Fibroblast of skin of abdomen (primary cell): ENCODE measurements at places on chromosomes 3 and 15.

GRCh38 chr15:99925661-99926461 is 192.6 kb upstream of the LYSMD4 start:
- no peak for DNase-seq

GRCh38 chr3:179710079-179710478 is 57.2 kb downstream of the USP13 start:
- DNase-seq, result no peak

- no peak for DNase-seq
Observed at GRCh38 chr3:196625331-196625730, 14.2 kb upstream of the NRROS start.

GRCh38 chr15:62734706-62735105 is 307.8 kb upstream of the TPM1 start:
- DNase-seq, result no peak

DNA sequence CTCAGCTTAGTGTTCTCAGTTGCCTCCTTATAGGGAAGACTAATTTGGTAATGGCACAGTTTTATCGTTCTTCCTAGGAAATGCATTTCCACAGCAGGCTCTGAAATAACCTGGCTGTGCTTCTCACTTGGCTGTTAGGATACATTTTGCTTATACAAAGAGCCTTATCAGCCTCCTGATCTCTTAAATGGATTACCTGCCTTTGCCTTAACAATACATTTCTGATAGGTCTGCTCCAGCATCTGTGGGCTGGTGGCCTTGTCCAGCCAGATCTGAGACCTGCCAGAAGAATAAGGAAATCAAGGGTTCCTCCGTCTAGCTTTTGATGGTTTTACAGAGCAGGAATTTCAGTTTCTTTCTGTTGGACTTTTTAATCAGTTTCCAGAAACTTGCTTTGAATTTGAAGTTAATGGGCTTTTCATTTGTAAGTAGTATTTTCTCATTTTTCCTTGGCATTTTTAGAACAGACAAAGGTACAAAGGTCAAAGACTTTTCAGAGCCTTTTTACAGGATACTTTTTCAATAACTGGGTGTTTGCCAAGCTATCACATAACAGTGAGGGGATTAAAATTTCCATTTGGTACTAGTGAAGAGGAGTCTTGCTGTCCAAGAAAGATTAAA is 116.3 kb downstream of the AKAP13 start:
- no peak for DNase-seq

- DNase-seq, result peak; percentile 12
Observed at GRCh38 chr3:17672506-17672905, 69.9 kb downstream of the TBC1D5 start.

GRCh38 chr15:72231833-72232478 is 966 bp upstream of the PKM start:
- DNase-seq, result peak; percentile 75

DNA sequence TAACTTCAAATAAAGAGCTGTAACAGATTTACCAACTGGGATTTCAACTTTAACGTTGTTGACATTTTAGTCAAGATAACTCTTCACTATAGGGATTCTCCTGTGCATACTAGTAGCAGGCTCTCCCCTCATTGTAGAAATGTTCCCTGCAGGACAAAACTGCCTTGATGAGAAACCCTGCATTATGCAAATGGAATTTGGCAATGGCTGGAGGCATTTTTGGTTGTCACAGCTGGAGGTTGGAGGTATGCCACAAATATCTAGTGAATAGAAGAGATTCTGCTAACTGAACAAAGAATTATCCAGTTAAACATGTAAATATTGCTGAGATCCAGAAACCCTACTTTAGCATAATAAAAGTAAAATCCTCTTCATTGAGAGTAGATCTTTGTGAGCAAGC is 928.8 kb upstream of the ALCAM start:
- DNase-seq, result peak; percentile 85

DNA sequence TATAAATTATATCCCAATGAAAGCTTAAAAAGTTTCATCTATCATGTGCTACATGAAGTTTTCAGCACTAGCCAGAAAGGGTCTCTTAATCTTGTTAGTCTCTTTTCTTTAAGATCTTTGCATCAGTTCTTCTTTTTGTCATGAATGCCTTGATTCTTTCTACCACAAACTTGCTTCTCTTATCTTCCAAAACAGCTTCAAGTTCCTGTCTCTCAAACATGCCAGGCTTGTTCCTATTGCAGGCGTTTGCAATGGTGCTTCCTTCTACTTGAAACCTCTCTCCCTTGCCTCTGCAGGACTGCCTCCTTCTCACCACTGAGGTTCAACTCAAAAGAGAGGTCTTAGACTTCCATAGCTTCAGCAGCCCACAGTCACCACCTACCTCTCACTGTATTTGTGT is 104.3 kb upstream of the FRMD4B start:
- DNase-seq, result no peak

DNA sequence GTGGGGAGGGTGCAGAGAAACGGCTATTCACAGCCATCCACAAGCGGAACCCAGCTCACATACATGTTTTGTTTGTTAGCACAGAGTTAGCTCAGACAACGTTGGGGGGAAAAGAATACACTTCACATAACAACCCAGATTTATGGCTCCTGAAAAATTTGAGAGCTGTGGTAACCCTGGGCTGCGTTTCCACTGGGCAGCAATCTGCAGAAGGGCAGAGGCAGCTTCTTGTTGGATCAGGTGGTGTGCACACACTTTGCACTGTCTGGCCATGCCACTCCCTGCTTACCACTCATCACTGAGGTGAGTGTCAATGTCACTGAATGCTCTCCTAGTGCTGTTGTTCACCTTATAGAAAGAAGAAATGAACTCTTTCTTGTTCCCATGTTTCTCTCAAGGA is 299.8 kb upstream of the SOX14 start:
- DNase-seq, result no peak

DNA sequence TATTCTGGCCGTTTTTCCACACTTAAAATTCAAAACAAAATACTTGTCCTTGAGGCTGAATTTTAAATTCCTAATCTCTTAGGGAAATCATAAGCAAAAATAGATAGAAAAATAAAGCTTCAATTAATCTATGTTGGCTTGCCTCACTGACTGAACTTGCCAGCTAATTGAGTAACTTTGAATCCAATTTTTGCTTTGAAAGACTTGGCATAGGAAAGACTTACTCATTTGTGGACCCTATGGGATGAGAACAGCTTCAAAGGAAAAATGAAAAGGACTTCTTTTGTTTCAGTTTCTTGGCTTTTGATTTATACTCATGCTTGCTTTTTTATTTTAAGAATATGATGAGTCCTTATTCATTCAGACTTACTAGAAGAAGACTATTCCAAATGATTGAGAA is 370.7 kb upstream of the RARB start:
- no peak for DNase-seq

- no peak for DNase-seq
Observed at GRCh38 chr3:133505813-133506212, 67.7 kb upstream of the CDV3 start.

GRCh38 chr15:59174835-59175831 is 31.5 kb upstream of the LDHAL6B start:
- peak; percentile 65 for DNase-seq

GRCh38 chr15:100730655-100731266 is 128.4 kb downstream of the ASB7 start:
- DNase-seq, result no peak

- DNase-seq, result no peak
Observed at GRCh38 chr3:125582707-125583106, 12.6 kb downstream of the OSBPL11 start.

DNA sequence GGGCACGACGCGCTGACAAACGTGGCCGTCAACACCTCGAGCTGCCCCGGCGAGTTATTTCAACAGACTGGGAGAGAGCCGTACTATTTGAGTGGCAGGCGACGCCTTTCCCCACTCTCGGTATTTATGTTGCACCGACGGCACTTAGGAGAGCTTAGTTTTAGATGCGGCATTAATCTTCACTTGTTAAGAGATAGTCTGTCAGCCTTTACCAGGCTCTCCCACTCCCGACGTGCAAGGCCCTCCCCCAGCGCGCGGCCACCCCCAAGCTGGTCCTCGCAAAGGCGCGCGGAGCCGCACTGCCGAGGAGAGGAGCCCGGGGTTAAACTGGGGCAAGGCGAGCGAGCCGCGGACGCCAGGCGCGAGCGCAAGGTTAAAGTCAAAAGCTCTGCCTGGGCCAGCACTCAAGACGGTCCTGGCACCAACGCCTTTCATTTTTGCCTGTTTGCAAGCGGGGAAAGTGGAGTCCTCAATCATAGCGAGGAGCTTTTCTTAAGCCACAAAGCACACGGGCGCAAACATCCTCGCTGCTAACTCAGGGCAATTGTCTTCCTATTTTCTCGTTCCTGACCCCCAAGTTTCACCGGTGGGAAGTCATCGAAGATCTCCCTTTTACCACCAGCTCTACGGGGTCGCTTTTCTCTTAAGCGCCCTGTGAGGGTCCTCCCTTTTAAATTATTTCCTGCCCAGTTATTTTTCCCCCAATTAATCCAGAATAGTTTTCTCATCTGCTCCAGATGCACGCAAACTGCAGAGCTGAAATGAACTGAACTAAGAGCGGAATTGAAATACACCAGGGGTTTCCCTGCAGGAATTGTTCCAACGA is 86.6 kb downstream of the NR2F2 start:
- no peak for DNase-seq

- DNase-seq, result no peak
Observed at GRCh38 chr3:142285083-142285517, 59.7 kb upstream of the GK5 start.

GRCh38 chr3:186287711-186288110 is 74.3 kb downstream of the DGKG start:
- DNase-seq, result peak; percentile 93

DNA sequence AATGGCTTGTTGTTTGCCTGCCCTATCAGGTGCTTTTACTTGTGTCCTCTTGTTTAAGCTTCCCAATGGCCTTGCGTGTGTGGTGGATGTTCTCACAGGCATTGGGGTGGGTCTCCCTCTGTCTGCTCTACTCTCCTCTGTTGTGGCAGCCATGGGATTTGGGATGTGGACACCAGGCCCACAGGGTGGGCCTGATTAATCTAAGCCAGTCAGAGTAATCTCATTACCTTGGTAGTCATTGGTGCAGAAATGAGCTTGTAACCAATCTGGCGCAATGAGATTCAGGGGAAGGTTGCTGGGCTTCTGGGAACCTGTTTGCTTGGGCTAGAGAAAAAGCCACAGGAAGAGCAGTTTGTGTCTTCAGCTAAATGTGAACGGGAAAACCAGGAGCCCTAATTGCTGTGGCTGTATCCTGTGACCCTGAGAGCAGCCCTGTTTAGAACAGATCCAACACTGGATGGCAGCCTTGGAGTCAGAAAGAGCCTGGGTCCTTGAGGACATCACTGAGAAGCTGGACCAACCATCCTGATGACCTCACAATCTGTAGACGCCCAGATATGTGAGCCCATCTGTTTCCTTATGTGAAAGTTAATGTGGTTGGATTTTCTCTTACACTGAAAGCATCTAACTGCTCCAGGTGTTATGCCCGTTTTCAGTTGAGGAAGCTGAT is 157.3 kb upstream of the UBE2E1 start:
- DNase-seq, result peak; percentile 53

- DNase-seq, result peak; percentile 35
Observed at GRCh38 chr15:43998607-43999006, 171.8 kb downstream of the WDR76 start.

- DNase-seq, result no peak
Observed at GRCh38 chr3:106088304-106088703, 219.5 kb upstream of the CBLB start.

DNA sequence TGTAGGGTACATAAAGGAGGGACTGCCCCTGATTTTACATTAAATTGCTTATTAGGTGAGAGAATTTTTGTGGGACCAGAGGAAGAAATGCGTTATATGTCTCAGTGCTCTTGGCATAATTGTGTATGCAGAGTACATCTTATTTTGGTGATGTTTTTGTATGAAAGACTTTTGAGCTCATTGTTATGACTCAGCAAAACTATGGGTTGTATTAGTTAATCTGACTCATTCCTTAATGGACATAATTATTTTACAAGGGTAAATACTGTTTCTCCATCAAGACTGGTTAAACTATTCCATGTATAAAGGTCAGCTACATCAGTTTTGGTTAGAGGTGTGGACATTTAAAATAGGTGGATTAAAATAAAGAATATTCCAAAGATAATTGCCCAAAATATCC is 156.8 kb downstream of the ALCAM start:
- peak; percentile 35 for DNase-seq

DNA sequence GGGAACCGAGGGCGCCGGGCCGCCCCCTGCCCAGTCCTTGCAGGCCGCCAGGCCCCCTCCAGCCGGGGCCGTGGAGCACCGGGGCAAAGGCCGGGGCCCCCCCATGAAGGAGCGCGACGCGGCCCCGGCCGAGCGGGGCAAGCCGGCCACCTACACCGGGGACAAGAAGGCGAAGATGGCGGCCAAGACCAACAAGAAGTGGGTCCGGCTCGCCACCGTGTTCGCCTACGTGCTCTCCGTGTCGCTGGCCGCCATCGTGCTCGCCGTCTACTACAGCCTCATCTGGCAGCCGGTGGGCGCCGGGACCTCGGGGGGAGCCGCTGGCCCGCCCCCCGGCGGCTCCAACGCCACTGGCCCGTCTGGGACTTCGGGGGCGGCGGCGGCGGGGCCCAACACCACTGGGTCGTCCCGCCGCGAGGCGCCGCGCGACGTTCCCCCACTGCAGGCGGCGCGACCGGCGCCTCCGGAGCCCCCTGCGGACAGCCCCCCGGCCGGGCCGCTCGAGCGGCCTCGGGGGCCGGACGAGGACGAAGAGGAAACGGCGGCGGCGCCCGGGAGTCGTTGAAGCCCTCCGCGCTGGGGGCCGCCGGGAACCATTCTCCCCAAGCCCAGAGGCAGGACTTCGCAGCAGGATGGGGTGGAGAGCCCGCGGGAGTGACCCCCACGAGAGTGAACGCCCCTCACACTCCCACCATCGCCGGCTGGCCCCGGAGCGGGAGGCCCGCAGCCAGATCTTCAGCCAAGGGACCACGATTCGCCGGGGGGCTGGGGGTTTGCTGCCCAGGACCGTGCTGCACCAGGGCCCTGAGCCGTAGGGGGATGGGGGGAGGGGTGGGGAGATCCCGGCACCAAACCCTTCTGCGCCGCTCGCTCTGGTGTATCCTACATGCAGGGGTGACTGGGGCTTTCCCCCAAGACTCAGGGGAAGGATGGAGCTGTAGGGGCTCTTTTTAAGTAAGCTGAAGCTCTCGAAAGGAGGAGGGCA is 753 bp downstream of the INAFM2 start:
- no peak for DNase-seq

GRCh38 chr3:79767194-79767904 is 449 bp downstream of the ROBO1 start:
- peak; percentile 1 for DNase-seq

- no peak for DNase-seq
Observed at GRCh38 chr3:27666272-27666671, 55.9 kb downstream of the EOMES start.

DNA sequence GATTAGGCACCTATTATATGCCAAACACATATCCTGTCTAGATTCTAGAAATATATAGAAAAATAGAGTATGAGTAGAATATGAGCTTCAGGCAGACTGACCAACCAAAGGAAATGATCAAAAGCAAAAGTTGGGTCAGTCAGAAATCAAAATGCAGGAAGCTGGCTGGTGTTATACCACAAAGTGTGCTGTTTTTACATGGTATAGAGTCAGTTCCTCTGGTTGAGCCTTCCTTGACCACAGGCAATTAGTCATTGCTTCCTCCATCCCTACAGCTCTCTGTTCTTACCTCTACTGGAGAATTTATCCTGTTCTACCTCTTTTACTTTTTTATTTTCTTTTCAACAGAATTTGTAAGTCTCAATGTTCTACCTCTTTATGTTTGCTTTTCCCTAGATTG is 149.8 kb downstream of the TMCO5A start:
- peak; percentile 38 for DNase-seq

- DNase-seq, result no peak
Observed at GRCh38 chr3:56874269-56874668, 72.5 kb upstream of the ARHGEF3 start.
